ENCODE measurements at places on chromosomes 6 and 20.

GRCh38 chr20:13852306-13852705, 67.5 kb downstream of the NDUFAF5 start:
- DNase-seq: no peak

DNA sequence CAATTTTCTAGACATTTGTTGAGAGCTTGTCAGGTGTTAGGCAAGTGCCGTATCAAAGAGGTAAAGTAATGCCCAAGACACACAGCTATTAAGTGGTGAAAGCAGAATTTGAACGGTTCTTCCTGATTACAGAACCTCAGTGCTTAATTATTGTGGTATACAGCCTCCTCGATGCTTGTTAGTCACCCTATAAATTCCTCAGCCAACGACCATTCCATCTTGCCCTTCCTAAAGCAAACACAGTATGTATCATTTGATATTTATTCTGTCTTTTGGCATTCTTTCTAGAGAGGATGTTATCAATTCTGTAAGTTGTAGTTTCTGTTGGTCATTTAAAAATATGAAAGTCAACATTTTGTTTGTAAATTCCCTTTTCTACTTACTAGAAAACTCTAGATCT, 297.8 kb upstream of the BMP2 start:
- no peak for DNase-seq

DNA sequence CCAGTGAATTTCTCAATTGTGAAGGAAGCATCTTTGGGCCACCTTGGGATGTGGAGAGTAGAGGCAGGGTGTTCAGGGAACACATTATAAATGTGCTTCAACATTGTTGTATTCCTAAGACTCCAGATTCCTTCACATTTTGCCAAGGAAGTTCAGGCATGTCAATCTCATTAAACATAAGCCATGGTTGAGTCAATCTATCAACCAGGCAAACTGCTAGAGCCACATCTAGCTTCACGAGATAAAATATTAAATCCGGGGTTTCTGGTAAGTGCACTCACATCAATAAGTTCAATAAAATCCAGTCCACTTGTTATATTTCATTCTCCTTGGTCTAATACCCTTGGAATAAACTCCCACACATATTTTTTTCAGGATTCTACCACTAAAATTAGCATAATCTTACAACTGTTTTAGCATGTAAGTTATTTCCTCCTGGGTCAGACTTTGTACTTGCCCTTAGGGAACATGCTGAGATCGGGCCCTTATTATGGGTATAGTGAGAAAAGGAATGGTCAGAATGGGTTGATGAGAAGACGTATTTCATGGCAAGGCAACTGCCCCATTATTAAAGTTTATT, 93.6 kb downstream of the ADTRP start:
- DNase-seq: no peak

DNA sequence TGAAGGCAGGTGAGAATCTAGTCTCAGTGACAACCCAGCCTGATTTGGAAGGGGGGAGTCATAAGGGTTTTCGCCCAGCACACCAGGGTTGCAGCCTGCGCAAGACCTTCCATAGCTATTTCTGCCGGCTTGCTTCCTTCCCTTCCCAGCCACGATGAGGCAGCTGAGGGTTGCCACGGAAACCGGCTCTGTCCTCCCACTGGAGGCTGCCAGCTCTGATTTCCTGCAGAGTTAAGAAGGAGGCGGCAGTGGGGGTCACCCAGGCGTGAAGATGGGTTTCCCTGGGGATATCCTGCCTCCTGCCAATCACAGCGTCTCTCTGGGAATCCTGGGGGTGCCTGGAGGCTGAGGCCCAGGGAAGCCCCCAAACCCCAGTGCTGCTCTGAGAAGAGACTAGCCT, 23.1 kb upstream of the KCNB1 start:
- DNase-seq: peak; percentile 61

GRCh38 chr6:62976566-62976965, 234.7 kb upstream of the FKBP1C start:
- no peak for DNase-seq

DNA sequence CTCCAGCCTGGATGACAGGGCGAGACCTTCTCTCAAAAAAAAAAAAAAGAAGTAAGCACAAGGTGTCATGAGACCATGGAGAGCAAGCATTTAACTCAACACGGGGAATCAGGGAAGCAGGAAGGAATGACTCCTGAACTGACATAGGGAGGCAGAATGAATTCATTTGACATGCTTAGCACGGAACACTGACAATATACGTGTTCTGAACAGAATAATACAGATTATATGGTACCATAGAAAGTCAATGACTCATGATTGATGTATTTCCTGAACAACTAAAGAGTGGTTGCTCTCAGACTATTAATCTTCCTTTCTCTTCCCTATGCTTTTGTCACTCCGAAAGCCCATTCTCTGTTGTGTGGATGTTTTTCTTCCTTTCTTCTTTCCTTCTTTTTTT, 20.7 kb upstream of the ASIP start:
- DNase-seq: no peak

GRCh38 chr6:167676000-167676665, 150.6 kb upstream of the AFDN start:
- no peak for DNase-seq

DNA sequence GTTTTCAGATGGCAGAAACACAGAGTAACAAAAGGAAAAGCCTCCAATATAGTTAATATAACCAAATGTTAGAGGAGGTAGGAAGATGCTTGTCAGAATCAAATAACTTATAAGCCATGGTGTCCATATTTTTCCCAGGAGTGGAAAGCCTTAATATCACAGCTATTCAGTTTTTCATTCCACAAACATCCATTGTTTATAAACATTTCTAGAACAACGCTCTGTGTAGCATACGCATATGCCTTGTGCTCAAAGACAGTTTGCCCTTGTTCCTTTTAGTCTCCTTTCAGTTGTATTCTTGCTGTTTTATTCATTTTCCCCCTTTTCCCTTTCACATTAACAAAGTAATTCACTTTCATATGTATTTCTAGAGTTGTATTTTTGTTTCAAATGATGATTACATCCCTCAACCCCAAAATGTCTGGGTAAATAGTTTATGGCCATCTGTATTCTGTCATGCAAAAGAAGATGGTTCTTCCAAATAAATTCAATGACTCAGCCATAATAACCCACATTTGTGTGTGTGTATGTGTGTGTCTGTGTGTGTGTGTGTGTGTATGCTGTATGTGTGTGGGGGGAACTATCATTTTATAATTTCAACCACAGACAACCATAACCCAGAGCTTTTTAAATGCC, 455.7 kb upstream of the SOX4 start:
- DNase-seq: no peak

DNA sequence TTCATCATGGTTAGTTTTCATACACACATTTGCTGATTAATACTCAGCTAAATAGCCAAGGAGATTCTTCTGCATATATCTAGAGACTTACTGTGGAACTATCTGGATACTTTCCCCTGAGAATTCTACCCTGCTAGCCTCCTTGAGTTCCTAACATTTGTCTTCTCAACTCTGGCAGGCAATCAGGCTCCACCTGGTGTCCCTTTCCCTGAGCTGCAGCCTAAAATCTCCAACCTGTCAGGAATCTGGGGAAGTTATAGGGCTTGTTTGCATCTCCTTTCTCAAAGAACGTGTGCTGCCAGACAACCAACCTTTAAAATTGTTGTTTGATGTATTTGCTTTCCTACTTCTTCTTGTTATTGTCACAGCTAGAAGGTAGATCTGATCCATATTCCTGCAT, 73.4 kb downstream of the FUT9 start:
- peak; percentile 3 for DNase-seq

DNA sequence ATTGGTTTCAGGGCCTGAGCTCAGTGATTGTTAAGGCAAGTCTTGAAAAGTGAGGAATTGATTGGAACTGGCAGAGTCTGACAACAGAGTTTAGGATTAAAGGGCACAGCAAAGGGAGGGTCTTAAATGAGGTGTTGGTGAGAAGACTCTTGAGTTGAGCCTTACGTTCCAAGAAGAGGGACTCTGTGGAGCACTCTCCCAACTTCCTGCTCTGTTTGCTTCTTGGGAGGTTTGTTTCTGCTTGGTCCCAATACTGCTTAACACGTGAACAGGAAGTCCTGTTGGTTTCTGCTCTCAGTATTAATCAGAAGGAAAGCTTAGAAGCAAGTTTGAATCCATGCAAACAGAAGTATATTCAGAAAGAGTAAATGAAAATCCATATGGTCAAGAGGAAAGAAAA, 15.6 kb upstream of the SYNDIG1 start:
- DNase-seq: no peak

- DNase-seq: no peak
These were observed 39.8 kb upstream of the AKAP12 start for GRCh38 chr6:151199991-151200390.

- DNase-seq: no peak
These were observed 5.6 kb upstream of the BMP6 start for GRCh38 chr6:7720346-7720745.

- no peak for DNase-seq
These were observed 100.1 kb upstream of the INSM1 start for GRCh38 chr20:20267685-20268370.

DNA sequence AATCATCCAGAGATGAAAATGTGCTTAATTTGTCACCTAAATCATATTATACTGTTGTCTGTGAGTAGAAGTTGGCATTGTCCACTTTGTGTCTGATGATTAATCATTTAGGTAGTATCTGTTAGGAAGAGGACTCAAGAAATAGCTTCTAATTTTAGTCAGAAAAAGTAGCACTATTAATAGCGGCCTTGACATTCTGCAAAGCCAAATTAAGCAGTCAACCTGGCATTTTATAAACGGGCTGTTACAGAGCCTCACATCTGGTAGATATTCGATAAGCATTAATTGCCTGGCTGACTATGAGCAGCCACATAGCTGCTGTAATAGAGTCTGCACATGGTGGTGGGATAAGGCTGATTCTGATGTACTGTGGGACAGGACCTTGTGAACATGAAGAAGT, 99.5 kb downstream of the KLHL32 start:
- DNase-seq: no peak

DNA sequence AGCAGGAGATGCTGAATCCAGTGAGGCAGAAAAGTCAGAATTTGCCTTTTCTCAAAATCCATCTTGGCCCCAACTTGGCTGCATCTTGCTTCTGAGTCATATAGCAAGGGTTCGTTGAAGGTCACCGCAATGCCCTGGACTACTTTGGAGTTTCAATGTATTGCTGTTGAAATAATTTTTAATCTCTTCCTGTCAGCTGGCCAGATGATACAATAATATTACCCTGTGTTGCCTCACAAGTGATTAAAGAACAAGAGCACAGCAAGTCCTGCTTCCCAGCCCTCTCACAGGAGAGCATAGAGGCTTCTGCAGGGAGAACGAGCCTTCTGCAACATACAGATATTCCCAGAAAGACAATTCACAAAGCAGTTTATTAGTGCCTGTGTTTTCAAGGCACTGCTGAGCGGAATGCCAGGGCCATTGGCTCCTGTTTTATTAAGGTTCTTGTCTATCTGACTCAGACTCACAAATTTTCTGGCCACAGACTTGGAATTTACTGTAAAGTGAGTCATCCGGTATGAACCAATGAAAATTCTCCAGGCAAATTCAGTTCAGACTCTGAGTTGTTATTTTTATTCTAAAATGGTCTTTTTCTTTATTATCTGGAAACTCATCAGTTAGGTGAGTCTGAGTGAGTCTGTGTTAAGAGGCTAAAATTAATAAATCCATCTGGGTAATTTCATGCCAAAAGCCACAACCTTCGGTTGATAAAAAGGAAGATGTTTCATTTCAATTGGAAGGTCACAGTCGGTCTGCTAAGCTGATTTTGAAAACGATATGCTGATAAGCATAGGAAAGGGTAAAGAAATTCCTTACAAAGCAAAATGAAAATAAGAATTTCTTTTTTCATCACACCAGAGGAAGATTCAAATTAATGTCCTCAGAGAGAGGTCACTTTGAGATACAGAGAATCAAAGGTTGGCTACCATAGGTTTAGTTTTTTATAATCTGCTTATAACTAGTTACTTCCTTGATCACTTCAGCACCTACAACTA, 289.4 kb upstream of the STXBP5 start:
- DNase-seq: no peak

DNA sequence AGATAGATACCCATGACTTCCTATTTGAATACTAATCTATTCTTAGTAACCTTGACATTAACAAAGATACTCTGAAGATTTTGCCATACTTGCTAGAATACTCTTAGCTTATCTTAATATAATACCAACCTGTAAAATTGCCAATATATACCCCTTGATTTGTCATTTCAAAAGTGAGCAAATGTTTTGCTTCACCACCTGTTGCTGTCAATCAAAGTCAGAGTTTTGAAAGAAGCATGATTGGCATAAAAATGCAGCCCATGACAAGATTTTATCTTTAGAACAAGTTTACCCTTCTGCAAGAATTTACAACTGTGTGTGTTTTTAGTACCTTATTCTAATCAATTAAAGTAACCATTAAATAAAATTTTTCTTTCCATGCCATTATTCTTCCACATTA, 236.2 kb downstream of the TBX18 start:
- no peak for DNase-seq

- DNase-seq: no peak
These were observed 38.0 kb downstream of the TNFAIP3 start for GRCh38 chr6:137904822-137905617.

GRCh38 chr6:56328728-56329090, 81.3 kb upstream of the COL21A1 start:
- DNase-seq: no peak

DNA sequence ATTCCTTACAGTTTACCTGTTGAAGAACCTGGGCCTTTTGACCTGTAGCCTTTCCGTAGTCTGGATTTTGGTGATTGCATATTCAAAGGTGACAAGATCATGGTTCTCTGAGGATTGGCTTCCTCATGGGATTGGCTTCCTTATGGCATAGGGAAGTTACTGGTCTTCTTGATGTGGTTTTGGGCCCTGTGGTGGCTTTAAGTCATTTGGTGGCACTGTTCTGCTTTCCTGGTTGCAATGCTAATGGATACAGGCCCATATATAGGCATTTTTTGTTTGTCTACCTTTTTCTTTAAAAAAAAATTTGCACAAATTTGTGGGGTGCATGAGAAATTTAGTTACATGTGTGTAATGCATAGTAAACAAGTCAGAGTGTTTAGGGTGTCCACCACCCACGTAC, 185.7 kb downstream of the CDKAL1 start:
- no peak for DNase-seq

DNA sequence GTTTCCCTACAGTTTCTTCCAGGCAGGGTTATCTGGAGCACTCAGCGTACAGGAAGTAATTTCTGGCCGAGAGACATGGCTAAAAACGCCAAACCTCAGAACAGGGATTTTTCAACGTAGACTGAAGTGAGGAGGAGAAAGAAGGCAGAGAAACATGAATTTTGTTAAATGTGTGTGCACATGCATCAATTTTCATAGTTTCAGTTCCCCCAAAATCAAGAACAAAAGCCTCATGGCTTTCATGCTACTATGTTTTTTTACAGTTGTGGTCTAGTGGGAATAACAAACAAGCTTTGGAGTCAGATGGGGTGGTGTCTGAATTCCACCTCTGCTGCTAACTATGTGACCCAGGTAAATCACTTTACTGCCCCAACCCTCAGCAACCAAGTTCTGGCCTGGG, 4.9 kb downstream of the TOMM34 start:
- no peak for DNase-seq

GRCh38 chr20:52094693-52095092, 96.9 kb downstream of the ZFP64 start:
- DNase-seq: no peak

GRCh38 chr6:24864343-24864742, 65.6 kb upstream of the ARMH2 start:
- no peak for DNase-seq
